ENCODE measurements at places on chromosomes 7 and 10.
A peak's percentile ranks its signal among the peaks of the same experiment; 100 is the strongest.

DNA sequence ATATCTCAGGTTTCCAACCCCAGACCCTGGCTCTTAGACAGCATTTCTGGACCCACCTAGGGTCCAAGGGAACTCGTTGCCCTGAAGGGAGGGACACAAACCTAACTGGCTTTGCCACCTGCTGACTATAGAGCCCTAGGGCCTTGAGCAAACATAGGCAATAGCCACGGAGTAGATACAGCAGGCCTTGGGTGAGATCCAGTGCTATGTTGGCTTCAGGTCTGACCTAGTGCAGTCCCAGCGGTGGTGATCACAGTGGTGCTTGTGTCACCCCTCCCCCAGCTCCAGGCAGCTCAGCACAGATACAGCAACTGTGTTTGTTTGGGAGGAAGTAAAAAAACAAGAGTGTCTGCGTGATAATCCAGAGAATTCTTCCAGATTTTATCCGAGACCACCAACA lies 9.7 kb upstream of the TNKS2 start:
- no peak for DNase-seq

DNA sequence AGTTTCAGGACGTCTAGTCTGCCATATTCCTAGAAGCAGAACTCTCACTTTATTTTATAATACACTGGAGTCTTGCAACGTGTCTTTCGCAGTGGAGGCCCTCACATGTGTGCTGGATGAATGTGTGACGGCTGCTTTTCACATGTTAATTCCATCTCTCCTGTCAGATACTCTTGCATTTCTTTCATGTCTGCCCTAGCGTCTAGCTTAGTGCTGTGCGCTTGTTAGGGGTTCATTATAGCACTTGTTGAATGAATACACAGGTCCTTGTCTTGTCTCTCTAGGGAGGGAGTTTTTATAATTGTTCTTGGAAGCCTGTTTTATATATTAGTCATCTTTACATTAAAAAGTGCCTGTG lies 94.4 kb downstream of the MAP3K8 start:
- no peak for DNase-seq

DNA sequence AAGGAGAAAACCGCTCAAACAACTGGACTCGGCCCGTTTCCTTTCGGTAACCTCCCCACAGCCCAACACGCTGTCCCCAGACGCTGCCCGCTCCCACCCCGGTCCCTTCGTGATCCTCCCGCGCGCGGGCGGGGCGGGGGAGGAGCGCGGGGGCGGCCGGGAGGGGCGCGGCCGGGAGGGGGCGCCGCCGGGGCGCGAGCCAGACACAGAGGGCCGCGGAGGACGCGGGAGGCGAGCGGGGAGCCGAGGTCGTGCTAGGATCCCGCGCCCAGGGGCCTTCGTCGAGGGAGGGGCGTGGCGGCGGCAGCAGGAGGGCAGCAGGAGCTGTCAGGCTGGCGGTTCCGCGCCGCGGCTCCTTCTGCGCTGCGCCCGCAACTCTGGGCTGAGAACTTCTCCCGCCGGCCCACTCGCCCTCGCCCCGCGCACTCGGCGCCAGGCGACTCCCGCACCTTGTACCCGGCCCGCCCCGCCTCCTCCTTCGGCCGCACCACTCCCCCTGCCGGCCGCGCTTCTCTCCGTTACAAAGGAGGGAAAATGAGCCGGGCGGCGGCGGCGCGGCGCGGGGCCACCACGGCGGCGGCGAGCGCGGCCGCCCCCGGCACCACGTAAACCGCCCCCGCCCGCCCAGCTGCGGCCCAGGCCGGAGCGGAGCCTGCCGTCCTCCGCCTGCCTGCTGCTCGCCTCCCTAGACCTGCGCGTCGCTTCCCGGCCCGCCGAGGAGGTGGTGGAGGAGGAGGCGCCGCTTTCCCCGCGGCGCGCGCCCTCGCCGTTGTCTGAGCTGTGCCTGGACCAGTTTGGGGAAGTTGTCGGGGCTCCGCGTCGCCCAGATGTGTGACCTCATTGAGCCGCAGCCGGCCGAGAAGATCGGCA lies at the start of gene CDK14:
Gene CDK14 (plus strand): TSS at position 521 of the 870 bp plus-strand sequence. CDS start 307 bp downstream, at position 828.
- peak; percentile 73 for DNase-seq

GRCh38 chr7:86328801-86329433 lies 314.8 kb upstream of the GRM3 start:
- DNase-seq = no peak

GRCh38 chr10:94303929-94304328 lies 58.8 kb downstream of the NOC3L start:
- DNase-seq = no peak

- no peak for DNase-seq
These were observed 95.7 kb downstream of the CPED1 start for GRCh38 chr7:121084256-121084655.

DNA sequence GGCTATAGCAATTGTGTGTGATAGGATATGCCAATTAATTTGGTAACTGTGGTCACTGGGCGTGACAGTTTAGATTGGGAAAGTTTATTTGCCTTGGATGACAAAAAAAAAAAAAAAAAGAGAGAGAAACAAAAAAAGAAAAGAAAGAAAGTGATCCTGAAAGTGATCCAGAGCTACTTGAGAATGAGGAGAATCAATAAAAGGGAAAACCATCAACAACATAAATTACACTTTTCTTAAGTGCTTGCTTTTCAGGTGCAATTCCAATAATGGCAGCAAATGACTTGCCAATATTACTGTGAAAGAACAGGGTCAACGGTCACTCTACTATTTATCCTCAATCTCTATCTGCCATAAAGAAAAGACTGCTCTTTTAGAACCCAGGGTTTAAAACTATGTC lies 191.8 kb upstream of the SEMA3C start:
- DNase-seq = no peak

DNA sequence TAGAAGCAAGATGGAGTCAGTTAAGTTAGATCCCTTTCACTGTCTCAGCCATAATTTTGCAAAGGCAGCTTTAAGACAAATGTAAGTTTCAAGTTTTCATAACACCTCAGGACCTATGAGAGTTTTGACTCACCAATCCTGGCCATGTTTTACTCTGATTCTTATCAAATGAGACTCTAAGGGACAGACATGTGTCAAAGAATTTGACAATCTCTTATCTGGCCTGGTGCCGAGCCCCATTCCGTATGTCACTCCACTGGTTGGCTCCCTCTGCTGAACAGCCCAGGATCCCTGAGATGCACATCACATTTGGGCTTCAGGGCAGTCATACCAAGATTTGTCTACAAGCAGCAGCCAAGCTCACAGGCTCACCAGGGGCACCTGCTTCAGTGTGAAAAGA lies 187.6 kb upstream of the STK17A start:
- no peak for DNase-seq

- DNase-seq = peak; percentile 91
These were observed 3.6 kb downstream of the HOXA13 start for GRCh38 chr7:27196287-27196767.

DNA sequence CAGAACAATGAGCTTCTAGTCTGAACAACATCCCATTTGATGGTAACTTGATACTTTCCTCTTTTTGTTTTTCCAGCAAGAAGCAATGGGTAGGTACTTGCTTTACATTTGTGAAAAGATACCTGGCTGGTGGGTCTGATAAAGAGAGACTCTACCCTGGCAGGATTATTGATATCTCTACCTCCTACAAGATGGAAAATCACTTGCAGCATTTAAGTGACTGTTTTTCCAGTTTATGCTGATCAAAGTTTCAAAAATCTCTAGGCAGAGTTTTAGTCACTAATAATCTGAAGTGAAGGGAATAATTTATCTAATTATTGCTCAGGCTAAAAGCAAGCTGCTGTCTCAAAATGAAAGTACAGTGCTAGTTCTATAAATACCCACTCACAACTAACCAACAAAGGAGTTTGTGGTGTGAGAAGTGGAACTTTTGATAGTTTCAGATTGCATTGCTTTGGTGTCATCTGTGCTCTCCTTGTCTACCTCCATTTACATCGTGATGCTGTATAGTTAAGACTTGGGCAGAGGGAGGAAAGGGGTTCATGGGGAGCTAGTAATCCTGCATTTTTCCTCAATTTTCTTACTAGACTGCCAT lies 86.0 kb upstream of the ANKRD1 start:
- no peak for DNase-seq

DNA sequence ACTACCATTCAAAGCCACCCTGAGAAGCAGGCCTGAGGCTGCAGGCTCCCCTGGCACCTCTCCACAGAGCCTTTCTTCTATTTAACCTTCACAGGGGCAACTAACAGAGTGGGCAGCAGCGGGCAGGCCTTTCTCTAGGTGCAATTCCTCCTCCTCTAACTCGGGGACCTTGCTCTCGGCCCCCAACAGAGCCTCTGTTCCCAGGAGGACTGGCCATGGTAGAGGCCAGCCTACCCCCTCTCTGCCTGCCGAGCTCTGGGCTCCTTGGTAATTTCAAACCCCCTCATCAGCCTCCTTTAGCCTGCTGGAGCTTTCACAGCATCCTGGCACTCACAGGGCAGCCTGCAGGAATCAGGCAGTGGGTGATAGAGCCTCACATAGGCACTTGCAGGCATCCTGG lies 920.8 kb upstream of the ZNF722 start:
- DNase-seq = no peak

DNA sequence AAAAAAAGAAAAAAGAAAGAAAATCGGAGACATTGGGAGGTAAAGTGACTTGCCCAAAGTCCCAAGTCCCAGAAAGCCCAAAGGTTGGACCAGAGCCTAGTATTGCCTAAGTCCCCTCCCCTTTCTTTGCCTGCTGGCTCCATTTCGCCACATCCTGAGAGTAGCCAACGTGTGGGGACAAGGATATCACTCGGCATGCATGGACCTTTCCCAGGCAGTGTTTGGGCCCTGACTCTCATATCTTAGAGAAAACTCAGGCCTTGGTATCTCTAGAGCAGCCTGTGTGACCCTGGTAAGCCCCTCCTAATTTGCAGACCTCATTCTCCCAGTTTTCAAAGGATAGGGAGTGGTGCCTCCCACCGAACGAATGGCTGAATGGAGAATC lies 294.2 kb upstream of the ZMIZ1 start:
- no peak for DNase-seq

DNA sequence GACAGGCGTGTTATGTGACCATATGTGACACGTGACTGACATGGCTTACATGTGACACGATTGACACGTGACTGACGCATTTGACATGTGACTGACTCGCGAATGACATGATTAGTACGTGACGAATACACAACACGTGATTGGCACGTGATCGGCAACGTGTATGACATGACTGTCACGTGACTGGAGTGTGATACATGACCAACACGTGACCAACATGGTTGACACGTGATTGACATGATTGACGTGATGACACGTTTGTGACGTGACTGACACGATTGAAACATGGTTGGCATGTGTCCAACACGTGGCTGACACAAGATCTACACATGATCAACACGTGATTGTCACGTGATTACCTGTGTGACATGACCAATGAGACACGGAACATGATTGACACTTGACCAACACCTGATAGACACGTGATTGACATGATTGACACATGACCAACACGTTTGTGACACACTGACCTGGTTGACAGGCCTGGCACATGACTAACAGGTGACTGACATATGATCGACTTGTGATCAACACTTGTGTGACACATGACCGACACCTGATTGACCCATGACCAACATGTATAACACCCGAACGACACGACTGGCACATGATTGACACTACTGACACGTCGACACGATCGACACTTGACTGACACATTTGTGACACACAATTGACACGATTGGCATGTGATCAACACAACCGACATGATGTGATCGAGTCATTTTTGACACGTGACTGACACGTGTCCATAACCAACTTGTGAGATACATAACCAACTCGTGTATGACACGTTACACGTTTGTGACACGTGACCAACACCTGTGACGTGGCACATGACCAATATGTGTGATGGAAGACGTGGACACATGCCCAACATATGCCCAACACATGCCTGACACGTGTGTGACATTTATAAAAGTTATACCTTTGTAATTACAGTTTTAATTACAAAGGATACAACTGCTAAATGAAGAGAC lies 21.1 kb downstream of the CRPPA start:
- DNase-seq = no peak

DNA sequence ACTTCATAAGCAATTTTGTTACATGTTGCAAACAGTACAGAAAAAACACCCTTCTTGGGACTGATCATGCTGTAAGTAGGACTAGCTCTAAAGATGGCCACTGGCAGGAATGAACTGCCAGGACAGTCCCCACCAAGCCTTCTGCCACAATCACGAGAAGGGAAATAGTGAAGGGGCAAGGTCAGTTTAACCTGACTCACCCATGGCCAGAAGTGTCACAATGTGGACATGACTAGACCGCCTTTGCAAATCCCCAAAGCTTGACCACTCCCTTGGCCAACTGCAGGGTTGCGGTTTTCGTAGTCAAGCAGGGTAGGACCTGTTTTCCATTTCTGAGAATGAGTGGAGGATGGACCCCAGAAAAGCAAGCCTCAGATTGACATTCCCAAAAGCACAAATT lies 19.4 kb upstream of the FRAT2 start:
- no peak for DNase-seq

GRCh38 chr7:30702200-30702599 lies 19.9 kb upstream of the CRHR2 start:
- DNase-seq = no peak

GRCh38 chr10:33519130-33519860 lies 184.8 kb upstream of the NRP1 start:
- DNase-seq = no peak

GRCh38 chr7:55575733-55576132 lies 3.4 kb upstream of the VOPP1 start:
- DNase-seq = no peak
